ENCODE measurements at places on chromosomes 5 and 9. TPM values are rescaled to one million over a fixed set of nuclear protein-coding genes. Genes with fewer than 3 reads are reported as not detected.

The FCHSD1 gene
- total RNA-seq: 25.8 TPM

The PTCD2 gene
- 6.7 TPM for total RNA-seq

The PTGDS gene
- total RNA-seq: not detected

GRCh38 chr9:71233646-71234045, 112.2 kb upstream of the TRPM3 start:
- DNase-seq: no peak

DNA sequence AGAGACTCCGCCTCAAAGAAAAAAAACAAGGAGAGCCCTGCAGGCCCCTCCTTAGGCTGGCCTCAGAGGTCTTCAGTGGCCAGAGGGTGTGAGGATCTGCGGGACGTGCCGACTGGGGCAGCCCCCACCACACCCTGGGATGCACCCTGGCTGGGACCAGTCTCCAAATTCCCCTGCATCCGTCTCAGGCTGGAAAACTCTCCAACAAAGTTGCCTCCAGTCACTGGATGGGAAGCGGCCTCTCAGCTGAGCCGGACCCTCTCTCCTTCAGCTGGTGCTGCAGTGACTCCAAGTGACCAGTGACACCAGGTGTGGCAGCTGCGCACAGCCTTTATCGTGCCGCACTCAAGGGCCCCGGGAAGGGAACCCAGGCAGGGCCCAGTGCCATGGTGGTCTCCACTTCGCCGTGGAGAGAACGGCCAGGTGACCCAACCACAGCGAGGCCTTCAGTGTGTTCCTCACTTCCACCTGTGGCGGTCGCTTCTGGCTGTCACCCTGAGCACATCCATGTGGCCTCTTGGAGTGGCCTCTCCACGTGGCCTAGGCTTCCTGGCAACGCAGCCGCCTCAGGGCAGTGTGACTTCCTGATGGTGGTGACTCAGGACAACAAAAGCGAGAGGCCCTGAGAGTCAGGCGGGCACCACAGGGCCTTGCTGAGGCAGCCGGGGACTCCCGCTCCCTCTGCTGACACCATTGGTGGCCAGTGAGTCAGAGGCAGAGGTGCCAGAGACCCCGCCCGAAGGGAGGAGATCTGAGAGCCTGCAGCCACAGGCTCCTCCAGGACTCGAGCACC, 19.3 kb upstream of the CAMSAP1 start:
- no peak for DNase-seq
